ENCODE measurements at places on chromosomes 2 and 18. TPM values are rescaled to one million over a fixed set of nuclear protein-coding genes. Genes with fewer than 3 reads are reported as not detected.

Gene IL1A
- total RNA-seq: not detected

Gene CNDP1
- 0.33 TPM for total RNA-seq

Gene NAT8
- total RNA-seq: not detected

Gene FBXO36
- total RNA-seq: 3.3 TPM

Gene RAB17
- total RNA-seq: not detected

Measured in breast epithelium (tissue), 4 donors.